Hypothalamus (tissue), 51 donors: ENCODE measurements at places on chromosomes 1 and 21.

DNA sequence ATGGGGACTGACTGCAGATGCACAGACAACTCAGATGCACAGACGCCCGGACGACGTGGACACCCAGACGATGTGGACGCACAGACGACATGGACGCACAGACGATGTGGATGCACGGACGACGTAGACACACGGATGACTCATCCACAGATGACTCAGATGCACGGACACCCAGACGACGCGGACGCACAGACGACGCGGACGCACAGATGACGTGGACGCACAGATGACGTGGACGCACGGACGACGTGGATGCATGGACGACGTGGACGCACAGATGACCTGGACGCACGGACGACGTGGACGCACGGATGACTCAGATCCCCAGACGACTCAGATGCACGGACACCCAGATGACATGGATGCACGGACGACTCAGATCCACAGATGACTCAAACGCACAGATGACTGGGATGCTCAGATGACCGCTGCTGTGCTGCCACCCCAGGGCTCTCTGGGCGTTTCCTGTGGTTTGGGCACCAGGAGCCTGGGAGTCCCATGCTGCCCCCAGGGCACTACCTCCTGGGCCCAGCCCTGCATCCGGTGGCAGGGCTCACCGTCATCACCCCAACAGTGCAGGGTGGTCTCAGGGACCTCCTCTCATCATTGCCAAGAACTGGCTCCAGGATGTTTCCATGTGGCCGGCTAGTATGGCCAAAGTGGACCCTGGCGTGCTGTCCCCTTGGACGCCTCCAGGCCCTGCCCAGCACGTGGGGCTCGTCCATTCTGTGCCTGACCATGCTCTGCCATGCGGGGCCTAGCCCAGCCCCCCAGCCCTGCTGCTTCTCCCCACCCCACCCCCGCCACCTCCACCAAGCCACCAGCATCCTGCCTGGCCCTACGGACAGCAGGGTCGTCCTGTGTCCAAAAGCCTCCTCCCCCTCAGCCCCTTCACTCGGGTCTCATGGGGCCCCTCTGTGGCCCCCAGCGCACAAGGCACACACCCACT lies 14.0 kb downstream of the FAAP20 start:
- DNase-seq = no peak

GRCh38 chr1:160880216-160880615 lies 4.8 kb downstream of the ITLN1 start:
- no peak for DNase-seq

DNA sequence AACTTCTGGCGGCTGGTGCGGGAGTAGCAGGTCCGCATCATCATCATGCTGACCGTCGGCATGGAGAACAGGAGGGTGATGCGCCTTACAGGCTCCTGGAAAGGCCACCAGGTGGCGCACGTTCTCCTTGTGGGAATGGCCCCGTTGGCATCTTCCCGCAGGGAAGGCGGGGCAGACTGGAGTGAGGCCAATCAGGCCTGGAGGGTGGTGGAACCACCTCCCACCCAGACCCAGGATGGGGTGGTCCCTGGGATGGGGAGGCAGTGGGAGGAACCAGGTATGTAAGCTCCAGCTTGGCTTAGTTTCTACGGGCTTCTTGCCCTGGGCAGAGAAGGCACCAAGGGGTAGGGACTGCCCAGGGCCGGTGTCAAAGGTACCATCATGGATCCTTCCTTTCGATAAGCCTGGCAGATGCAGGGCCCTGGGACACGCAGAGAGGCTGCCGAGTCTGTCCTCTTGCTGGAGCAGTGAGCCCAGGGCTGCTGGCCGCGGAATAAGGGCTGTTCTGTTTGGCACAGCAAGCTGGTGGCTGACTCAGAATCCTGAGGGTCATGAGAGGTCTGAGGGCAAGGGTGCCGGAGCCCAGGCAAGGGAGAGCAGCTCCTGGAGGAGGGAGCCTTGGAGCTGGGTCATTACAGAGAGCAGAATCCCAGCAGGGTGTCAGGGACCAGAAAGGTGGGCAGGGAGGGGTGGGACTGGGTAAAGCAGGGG lies 8.7 kb upstream of the LGR6 start:
- peak; percentile 60 for DNase-seq

- no peak for DNase-seq
Measured at GRCh38 chr1:159509440-159510228, 26.2 kb downstream of the OR10J5 start.

DNA sequence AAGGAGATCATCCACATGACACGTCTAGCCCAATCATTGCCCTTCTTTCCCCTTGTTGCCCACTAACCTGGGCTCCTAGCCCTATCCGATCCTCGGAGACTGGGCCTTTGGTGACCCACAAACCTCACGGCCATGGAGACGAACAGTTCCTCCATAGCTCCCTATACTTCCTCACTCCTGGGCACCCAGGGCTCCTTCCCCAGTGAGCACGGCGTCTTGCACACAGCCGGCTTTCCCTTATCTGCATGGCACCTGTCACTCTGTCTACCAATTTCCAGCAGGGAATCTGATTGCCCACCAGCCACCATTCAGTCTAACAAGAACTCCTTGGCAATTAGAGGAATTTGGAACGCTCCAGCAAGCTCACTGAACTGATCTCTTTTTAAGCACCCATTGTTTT lies 3.1 kb downstream of the GNG4 start:
- no peak for DNase-seq

DNA sequence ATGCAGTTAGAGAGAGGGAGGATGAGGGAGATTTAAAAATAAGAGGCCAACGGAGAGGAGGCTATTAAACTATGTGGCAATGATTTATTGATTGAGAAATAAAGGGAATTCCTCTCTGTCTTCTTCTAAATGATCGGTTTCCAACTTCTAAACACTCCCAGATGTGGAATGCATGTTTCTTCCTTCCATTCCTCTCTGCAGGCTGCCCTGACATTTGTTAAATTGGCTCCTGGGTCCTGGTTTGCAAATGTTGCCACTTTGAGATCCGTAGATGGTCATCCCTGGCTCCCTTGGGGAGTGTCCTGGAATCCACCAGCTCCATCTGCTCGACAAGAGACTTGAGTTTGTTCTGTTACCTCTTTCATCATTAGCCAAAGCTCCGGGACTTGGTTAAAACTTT lies 10.3 kb upstream of the C1orf198 start:
- DNase-seq = no peak

DNA sequence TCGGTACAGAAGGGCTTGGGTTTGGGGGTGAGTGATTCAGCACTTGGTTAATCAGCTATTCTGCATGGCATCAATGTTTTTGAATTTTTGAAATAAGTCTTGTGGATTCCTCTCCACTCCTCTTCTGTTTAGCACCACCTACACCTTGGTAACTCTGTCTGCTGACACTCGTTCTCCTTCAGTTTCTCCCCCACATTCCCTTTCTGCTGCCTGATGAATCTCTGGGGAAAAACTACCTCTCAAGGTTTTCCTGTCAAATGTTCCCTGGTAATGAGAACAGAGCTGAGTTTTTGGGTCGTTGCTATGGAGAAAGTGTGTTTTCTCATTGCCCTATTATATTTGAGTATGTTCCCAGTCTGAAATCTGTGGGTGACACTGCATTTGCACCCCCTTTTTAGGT lies 108.2 kb downstream of the GABPA start:
- DNase-seq = no peak

DNA sequence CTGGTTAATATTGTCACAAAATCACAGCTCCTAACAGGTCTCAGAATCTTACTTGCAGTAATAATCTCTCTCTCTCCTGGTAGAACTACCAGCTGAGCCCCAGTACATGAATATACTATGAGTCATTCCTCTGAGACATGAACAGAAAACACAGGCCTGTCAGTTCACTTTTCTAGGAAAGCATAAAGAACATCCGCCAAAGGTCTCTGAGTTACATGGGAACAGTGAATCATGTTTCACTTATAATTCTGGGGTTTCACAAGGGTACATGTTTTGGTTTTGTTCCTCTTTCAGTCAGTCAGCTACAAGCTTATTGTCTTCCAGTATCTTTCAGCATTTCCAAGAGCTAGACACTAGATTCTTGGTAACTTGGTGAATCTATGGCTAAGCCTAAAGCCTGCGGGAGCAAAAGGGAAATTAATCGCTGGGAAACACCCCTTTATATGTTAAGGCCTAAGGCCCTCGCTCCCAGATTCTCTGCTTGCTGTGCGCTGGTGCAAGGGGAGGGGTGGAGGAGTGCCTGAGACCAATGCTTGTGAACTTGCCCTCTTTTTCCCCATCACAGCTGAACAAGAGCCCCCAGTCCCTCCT lies 31.7 kb downstream of the IFNGR2 start:
- no peak for DNase-seq

DNA sequence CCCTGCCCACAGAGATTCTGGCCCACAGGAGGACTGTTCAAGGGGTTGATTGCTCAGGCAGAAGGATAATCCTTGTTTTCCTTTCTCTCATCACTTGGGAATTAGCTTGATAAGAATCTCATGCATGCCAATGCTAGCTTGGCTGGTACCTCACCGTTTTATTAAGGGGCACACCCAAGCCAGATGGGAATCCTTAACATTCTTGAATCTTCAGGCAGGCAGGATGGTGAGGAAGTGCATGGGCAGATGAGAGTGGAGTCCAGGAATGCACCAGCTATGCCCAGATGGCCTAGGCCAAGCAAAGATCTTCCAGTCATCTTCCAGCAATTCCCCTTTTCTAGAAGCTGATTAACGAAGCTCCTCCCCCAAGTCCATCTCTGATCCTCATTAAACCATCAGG lies 4.1 kb upstream of the LCE7A start:
- DNase-seq = no peak

DNA sequence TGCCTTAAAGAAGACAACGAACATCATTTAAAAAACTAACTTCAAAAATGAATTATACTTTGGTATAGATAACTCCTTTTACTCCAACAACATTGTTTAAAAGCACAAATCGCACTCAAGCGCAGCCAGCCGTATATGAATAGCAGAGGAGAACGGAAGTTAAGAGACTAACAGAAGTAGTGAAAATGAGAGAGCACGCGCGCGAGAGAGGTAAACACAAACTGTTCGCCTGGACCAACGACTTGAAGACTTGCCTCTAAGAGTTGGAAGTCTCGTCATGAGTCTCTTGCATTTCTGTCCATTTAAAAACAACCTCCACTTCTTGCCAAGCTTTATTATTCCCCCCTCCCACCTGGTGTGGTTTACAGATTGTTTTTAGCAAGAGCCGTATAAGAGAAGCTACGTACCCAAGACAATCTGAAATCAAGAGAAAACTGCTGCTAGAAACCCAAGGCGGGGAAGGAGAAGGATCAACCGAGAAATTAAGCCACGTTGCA lies 479 bp downstream of the SELENOF start:
- DNase-seq = peak; percentile 9

GRCh38 chr1:111735858-111736544 lies 3.2 kb downstream of the INKA2 start:
- no peak for DNase-seq

DNA sequence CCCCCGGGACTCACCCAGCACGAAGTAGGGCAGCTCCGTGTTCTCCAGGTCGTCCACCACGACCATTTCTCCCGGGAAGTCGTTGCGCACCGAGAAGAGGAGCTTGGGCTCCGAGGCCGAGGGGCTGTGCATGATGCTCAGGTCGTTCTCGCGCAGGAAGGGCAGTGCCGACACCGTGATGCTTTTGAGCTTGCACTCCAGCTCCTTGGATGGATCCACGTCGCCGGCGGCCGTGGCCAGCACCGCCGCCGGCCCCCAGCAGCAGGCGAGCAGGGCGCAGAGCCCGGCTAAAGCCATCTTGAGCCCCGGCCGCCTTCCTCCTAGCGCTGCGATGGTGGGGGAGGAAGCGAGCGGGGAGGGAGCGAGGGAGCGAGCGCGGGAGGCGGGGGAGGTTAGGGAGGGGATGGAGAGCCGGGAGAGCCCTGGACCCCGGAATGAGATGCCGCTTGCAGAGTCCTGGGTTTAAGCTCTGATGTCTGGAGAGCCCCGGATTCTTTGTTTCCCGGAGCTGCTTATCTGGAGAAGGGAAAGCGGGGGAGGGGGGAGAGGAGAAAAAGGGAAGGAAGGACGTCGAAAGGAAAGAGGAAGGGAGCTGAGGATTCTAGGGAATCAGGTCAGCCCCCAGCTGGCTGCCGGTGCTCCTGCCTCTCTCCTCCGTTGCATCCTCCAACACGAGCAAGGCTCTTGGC lies at the start of gene ASTN1:
Gene ASTN1, minus strand, starts transcription at position 333 of the 689 bp plus-strand sequence. Its CDS starts 36 bp downstream, at position 297.
- no peak for DNase-seq

DNA sequence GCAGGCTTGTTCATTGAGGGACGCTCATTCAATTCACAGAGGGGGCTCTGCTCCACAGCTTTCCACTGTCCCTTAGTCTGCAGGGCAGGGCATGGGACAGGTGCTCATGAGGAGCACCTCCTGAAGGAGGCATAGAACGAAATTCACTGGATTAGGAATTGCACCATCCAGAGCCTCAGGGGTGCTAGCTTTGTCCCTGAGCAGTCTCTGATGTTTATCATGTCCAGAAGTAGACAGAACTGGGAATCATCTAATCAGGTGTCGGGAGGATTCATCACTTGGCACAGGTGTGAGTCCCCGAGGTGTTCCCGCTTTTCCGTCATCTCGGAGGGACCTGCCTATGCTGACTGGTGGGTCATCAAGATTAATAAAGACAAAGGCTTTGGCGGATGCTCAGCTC lies 321.4 kb downstream of the AJAP1 start:
- no peak for DNase-seq

GRCh38 chr1:214377485-214377884 lies 96.5 kb downstream of the SMYD2 start:
- no peak for DNase-seq

- DNase-seq = no peak
Measured at GRCh38 chr1:235902677-235903542, 36.2 kb upstream of the LYST start.

GRCh38 chr1:56396581-56396980 lies 182.8 kb downstream of the PLPP3 start:
- DNase-seq = no peak

DNA sequence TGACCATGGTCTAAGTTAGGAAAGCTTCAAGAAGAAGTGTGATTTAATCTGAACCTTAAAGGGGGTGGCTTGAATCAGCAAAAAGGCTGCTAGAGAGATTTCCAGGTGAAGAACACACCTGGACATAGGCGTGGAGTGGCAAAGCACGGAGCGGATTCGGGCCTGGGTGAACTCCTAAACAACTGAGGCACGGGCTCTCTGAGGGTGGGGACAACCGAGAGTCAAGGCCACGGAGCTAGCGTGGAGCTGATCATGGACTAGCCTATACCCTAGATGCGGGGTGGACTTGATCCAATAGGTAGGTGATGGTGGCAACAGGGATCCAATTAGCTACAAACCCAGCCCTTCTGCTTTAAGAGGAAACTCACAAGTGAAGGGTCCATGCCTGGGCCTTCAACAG lies 27.8 kb downstream of the SYT2 start:
- no peak for DNase-seq

DNA sequence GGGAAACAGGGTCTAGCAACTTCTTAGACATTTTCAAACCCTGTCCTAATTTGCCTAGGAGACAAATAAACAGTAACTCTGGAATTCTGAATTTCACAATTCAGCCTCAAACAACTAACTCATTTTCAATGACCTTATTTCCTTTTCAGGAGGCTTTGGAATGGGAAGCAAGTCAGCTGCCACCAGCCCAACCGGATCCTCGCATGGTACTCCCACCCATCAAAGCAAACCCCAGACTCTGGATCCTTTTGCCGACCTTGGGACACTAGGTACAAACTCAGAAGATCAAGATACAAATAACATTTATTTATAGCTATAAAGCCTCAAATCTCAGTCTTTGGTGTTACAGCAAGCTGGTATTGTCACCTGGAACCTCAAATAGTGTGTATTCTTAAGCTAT lies 18.9 kb upstream of the LEPR start:
- peak; percentile 7 for DNase-seq

- DNase-seq = no peak
Measured at GRCh38 chr1:186429017-186429416, 31.9 kb downstream of the PDC start.
